ENCODE measurements at places on chromosomes 6 and 20. TPM values are rescaled to one million over a fixed set of nuclear protein-coding genes. Genes with fewer than 3 reads are reported as not detected.

RSPO3 gene
- total RNA-seq, result 0.17 TPM

ZBTB12 gene
- 0.69 TPM for total RNA-seq

RAB23 gene
- 19.6 TPM for total RNA-seq

PRKN gene
- total RNA-seq, result 3.8 TPM

NKAIN4 gene
- 7.5 TPM for total RNA-seq

DNA sequence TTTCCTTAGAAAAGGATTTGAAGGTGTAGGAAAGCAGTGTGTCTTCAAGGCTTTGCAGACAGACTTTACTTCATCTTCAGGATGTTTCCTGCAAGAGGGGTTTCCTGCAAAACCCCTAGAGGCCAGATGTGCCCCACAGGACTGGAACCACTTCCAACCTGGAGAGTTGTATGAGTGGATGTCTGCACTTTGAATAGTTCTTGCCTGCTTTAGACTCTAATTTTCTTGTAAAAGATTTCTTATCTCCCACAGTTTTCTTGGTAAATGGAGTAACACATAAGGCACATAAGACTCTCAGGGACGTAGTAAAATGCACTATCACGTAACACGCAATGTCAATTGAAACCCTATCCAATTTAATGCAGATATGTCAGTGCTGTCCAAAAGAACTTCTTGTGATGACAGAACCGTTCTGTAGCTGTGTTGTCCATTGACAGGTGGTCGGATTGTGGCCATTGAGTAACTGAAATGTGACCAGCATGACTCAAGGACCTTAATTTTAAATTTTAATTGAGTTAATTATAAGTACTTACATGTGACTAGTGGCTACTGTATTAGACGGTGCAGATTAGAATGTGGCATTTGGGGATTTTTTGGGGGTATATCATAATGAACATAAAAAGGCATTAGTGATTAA lies 118.7 kb downstream of the JARID2 start:
- no peak for DNase-seq

- DNase-seq, result no peak
These were observed 260.8 kb downstream of the FARS2 start for GRCh38 chr6:5522147-5522546.

GRCh38 chr6:162736961-162737360 lies 9.2 kb downstream of the PACRG start:
- DNase-seq, result peak; percentile 34

DNA sequence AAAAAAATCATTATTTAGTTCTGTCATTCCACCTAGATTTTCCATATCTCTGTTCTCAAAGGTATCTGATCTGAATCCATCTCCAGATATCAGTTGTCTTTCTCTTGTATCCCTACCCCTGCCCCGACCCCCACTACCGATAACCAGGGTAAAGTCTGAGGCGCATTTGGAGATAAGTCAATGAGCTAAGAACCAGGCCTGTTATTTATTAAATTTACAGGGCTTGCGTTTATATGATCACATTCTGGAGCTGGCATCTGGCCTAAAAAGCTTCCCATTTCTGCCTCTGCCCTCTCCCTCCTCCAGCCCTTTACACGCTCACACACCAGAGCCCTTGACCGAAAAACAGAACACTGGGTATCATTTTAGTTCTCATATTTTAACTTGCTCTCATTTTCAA lies 144.7 kb downstream of the ALDH8A1 start:
- no peak for DNase-seq

- DNase-seq, result no peak
These were observed 672.0 kb downstream of the RFPL4B start for GRCh38 chr6:113019176-113019575.

DNA sequence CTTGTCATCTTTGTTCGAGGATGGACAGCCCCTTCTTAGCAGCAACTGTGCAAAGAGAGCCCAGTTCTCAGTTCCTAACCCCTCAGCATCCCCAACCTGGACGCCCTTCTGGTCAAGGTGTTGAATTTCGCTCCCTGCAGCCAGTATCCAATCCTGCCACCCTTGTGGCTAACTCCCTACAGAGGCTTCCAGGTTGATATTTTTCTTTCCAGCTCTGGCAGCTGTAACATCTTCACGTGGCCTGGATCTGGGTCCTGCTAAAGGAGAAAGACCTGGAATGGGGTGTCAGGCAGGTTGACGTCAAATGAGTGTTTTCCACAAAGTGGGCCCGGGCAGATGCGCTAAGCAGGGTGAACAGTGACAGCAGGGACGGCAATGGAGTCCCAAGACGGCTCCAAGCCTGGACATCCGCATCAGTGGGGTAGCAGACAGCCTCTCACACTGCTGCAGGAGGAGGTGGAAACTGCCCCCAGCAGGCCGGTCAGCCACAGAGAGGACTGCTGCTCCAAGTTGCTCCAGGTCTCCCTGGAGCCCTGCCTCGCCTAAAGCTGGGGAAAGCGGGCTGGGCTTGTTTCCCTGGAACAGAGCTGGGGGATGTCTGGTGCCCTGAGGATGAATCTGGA lies 1.0 kb upstream of the YTHDF1 start:
- DNase-seq, result no peak
